Stimulated activated CD4-positive, alpha-beta T cell treated with anti-CD3 and anti-CD28 coated beads, Interleukin-4, amount 100 ng/mL, for 4 hours (primary cell): ENCODE measurements at places on chromosomes 6 and 20.

GRCh38 chr6:42987533-42988451 lies 3.4 kb downstream of the PPP2R5D start:
- no peak for DNase-seq

GRCh38 chr20:45433316-45433715 lies 17.4 kb downstream of the PIGT start:
- DNase-seq: no peak

DNA sequence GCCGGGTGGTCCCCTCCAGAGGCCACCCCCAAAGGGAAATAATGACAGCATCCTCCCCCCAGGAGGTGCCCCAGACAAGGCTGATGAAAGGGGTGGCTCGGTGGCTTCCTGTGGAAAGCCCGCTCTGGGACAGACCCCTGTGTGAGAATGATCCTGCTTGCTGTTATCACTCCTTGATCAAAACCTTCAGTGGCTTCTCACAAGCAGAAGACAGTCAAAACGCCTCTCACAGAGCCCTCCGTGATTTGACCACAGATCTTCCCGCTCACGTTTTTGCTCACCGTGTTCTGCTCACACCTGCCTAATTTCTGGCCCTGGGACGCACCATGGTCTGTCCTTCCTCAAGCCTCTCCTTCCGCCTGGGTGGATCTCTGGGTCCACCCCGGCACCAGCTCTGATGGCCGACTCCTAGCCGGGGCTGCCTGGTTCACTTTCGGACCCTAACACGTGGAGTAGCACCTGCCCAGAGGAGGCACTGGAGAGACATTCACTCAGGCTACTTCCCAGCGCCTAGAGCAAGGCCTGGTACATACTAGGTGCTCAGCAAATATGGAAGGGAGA lies 210.4 kb downstream of the ANKRD60 start:
- no peak for DNase-seq

DNA sequence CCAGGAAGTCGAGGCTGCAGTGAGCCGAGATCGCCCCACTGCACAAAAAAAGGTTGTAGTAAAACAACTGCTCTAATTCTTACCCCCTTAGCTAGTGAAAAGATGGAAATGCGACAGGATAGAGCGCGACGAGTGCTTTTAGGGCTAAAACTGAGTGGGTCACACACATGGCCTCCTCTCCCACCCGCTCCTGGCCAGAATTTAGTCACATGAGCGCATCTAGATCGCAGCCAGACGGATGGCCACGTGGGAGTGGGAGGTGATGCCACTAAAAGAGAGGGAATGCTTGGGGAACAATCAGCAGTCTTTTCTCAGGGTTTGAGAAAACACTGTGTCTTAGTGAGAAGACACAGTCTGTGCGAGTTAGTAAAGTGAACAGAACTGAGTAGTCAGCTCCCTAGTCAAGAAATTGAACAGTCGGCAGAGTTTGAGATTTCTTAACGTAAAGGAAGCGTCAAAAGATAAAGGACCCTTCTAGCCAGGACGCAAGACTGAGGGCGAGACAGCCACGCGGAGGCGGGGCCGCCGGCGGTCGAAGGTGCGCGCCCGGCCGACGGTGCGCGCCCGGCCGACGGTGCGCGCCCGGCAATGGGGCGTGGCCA lies 664 bp upstream of the ACTR5 start:
- DNase-seq: no peak

GRCh38 chr6:13194852-13195251 lies 133.5 kb downstream of the TBC1D7 start:
- DNase-seq: no peak

DNA sequence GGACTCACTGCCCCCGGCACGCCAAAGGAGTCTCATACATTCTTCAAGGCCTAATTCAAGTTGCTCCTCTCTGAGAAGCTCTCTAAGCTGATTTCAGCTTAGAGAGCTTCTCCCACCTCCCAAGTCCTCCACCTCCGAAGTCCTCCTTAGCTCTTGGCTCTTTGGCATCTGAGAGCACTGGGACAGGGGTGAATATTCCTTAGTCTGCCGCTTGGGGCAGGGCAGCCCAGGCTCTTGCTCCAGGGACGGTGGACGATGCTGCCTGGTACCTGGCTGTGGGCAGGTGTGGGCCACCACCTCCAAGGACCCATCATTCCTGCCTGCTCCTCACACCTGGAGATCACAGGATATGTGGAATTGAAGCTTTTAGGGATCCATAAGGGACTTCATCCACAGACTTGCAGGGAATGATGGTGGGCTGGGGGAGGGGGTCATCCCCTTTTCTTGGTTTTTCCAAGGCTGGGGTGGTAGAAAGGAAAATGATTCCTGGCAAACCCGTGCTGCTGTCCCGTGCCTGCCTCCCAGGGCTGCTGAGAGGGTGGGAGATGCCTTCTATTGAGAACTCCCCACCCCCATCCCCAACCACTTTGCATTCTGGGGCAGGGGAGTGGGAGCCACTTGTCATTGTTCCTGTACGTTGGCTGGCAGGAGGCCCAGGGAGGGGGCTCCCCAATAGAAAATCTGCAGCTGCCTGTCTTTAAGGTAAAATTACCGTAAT lies 57.4 kb downstream of the ARHGAP40 start:
- DNase-seq: peak; percentile 20

- no peak for DNase-seq
These were observed 107.0 kb upstream of the FOXO3 start for GRCh38 chr6:108453601-108454185.

DNA sequence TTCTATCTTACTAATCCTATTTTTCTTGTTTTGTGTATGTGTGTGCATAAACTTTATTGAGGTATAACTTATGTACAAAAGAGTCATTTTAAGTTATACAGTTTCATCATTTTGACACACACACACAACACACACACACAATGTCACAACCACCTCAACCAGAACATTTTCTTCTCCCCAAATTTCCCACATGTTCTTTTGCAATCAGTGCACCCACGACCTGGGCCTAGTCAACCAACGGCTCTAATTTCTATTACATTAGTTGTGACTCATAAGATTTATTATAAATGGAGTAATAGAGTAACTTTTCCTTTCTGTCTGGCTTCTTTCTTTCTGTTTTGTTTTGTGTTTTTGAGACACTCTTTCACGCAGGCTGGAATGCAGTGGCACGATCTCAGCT lies 9.8 kb upstream of the POM121L2 start:
- no peak for DNase-seq
